ENCODE measurements at places on chromosomes 5 and 9. TPM values are rescaled to one million over a fixed set of nuclear protein-coding genes. Genes with fewer than 3 reads are reported as not detected.

The NTNG2 gene
- total RNA-seq, result 3.2 TPM

DNA sequence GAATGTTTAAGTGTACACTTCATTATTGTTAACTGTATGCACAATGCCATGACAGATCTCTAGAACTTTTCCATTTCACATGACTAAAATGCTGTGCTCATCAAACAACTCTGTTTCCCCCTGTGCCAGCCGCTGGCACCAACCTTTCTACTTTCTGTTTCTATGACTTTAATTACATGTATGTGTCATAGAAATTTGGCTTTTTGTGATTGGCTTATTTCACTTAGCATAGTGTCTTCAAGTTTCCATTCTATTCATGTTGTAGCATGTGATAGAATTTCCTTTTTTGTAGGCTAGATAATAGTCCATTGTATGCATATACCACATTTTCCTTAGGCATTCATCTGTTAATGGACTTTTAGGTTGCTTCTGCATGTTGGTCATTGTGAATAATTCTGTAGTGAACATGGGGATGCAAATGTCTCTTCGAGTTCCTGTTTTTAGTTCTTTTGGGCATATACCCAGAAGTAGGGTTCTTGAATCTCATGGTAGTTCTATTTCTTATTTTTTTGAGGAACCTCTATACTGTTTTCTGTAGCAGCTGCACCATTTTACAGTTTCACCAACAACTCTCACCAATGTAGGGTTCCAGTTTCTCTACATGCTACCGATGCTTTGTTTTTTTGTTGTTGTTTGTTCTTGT lies 184.4 kb upstream of the DMRT1 start:
- no peak for DNase-seq

- DNase-seq, result no peak
Observed at GRCh38 chr5:40405230-40405629, 274.5 kb upstream of the PTGER4 start.

The IFNK gene
- total RNA-seq, result not detected

DNA sequence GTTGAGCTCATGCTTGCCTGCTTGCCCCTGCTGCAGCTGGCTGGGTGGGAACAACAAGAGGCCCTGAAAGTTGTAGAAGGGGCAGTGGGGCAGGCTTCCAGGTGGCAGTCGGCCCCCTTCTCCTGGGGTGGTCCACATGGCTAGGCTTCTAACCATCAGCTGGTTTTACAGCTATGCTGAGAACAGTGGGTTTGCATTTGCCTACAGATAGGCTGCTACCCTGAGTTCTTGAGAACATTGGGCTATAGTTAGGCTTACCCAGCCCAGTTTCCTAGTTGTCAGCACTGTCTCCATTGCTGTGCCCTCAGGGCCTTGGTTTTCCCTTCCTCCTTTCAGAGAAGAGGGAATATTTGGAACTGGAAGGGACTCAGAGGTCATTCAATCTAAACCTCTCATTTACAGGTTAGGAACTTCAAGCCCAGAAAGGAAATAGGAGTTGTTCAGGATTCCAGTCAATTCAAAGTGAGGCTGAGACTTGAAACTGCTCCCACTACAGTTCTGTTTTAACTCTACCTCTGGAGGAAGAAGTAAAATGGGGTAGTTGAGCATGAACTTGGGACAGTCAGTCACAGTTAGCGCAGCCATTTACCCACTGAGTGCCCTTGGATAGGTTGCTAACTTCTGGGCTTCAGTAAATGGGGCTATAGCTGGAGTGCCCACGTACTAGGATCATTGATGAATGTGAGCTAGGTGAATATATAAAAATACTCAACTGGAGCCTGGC lies 11.5 kb downstream of the LARP1 start:
- no peak for DNase-seq

DNA sequence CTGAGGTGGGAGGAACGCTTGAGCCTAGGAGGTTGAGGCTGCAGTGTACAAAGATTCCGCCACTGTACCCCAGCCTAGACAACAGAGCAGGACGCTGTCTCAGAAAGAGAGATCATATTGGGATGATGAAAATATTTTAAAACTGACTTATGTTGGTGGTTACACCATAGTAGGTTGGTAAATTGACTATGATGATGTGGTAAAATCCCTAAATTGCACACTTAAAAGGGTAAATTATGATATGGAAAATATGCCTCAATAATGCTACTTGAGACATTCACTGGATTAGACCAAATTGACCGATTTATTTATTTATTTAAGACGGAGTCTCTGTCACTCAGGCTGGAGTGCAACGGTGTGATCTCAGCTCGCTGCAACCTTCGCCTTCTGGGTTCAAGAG lies 21.9 kb upstream of the TOR1B start:
- no peak for DNase-seq
